ENCODE measurements at places on chromosomes 2 and 18.

DNA sequence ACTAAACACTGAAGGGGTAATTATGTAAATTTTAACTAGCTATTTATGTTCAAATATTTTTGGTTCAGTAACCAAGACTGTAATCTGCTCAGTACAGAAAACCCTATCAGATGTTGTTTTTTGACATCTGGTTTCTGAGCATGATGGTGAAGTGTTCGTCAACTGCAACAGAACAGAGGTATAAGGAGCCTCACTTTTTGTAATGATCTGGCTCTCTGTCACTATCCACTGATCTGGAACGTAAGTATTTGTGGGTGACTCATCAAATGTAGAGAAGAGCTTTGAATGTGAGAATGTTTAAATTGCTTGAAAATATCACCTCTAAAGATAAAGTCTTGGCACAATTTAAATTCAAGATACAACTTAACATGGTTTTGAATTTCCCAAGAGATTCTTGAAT lies 213.6 kb upstream of the FAM98A start:
- DNase-seq, result no peak

DNA sequence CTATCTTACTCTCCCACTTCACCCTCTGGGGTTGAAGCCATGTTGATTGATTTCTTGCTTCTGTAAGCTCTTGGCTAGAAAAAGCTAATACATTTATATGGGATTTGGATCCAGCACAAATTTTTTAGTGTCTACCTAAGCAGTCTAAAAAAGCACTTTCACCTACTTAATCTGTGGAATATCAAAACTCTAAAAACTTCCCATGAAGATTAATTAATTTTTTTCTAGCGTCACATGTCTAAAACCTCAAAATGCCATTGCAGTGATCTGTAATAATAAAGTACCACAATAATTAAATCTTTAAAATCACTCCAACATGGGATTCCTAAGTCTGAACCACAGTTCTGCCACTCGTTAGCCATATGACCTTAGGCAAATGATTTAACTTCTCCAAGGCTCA lies 180.1 kb downstream of the EN1 start:
- DNase-seq, result no peak

- no peak for DNase-seq
These were observed 54.8 kb upstream of the HDAC4 start for GRCh38 chr2:239455436-239456203.

DNA sequence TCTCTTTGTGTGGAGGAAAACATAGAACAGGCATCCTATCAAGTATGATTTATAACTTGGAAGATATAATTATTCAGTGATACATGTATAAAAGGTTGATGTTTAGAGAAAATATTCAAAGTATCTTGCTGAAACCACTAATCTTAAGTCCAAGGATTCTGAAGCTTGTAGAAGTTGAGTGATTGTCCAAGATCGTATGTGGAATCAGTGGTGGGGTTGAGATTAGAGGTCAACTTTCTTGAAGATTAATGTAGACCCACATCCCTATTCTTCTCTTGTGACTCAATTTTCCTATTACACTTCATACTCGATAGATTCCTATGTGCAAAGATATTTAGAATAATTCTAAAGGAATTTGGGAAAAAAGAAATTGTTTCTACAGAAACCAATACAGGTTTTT lies 1565.9 kb upstream of the ACVR2A start:
- DNase-seq, result no peak

DNA sequence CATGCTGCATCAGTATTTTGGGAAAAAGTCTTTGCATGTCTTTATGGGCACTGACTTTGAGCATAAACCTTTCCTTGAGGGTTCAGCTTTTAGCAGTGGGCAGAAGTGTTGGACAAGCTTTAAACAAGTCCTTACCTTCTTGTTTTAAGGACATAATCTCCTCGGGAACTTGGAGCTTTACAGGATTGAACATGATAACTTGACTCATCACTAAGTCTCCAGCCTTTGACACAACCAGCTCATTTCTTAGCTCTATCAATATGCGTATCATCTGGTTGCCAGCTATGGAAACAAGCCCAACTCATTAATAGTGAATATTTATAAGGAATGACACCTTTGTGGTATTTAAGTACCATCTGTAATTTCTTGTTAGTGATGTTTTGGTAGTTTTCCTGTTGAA lies 21.0 kb upstream of the RAB27B start:
- DNase-seq, result no peak

DNA sequence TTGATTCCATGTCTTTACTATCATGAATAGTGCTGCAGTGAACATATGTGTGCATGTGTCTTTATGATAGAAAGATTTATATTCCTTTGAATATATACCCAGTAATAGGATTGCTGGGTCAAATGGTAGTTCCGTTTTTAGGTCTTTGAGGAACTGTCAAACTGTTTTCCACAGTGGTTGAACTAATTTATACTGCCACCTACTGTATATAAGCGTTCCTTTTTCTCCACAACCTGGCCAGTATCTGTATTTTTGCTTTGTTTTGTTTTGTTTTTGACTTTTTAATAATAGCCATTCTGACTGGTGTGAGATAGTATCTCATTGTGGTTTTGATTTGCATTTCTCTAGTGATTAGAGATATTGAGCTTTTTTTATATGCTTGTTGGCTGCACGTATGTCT lies 641.6 kb downstream of the SUCLG1 start:
- no peak for DNase-seq

DNA sequence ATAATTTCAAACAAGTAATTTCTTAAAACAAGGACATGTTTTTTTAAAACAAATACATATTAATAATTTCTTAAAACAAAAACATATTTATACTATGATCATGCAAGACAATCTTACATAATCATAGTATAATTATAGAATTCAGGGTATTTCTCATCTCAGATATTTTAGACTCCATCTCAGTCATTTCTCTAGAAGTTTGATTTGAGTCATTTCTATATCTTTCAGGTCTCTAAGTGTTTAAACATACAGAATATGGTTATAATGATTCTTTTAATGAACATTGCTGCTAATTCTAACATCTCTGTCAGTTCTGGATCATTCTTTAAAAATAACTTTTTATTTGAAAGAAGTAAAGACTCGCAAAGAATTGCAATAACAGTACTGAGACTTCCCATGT lies 154.2 kb upstream of the KYNU start:
- DNase-seq, result no peak

DNA sequence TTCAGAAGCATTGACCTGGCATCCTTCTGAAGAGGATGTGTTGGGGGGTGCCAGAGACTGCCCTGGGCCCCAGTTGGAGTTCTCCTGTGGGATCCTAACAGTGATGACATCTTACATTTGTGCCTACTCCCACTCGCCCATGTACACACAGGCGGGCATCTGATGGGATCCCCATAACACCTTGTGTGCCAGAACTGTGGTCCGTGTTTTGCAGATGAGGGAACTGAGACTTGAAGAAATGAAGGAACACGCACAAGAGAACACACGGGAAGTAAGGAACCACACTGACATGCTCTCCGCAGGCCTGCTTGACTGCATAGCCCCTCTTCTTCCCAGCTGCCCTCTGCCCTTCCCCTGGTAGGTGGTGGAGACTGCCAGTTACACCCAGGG lies 255.3 kb downstream of the MYCN start:
- DNase-seq, result no peak

DNA sequence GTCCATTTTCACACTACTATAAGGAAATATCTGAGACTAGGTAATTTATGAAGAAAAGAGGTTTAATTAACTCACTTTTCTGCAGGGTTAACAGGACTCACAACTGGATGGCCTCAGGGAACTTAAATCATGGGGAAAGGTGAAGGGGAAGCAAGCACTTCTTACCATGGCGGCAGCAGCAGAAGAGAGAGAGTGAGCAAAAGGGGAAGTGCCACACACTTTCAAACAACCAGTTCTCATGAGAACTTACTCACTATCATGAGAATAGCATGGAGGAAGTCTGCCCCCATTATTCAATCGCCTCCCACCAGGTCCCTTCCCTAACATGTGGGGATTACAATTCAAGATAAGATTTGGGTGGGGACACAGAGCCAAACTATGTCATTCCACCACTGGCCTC lies 55.1 kb upstream of the NETO1 start:
- DNase-seq, result no peak

DNA sequence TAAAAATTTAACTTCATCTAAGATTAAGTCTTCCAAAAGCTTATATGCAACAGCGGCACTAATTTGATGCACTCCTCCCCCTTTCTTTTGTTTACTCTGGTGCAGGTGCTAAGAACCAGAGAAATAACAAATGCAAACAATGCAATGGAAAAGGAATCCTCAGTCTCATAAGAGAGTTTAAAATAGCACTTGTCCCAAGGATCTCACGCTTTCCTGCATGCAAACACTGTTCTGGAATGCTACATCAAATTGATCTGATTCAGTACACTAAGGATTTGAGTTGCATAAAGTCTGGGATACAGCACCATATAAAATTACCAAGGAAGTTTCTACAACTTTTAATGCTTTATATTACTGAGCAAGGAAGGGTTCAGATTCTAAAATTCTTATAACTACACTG lies 50.5 kb downstream of the SEPTIN10 start:
- no peak for DNase-seq

GRCh38 chr2:43085929-43086328 lies 140.5 kb downstream of the ZFP36L2 start:
- no peak for DNase-seq

GRCh38 chr2:238139196-238140039 lies 950 bp downstream of the KLHL30 start:
- no peak for DNase-seq

- peak; percentile 98 for DNase-seq
These were observed 114.4 kb upstream of the NOL4 start for GRCh38 chr18:34339155-34339554.

DNA sequence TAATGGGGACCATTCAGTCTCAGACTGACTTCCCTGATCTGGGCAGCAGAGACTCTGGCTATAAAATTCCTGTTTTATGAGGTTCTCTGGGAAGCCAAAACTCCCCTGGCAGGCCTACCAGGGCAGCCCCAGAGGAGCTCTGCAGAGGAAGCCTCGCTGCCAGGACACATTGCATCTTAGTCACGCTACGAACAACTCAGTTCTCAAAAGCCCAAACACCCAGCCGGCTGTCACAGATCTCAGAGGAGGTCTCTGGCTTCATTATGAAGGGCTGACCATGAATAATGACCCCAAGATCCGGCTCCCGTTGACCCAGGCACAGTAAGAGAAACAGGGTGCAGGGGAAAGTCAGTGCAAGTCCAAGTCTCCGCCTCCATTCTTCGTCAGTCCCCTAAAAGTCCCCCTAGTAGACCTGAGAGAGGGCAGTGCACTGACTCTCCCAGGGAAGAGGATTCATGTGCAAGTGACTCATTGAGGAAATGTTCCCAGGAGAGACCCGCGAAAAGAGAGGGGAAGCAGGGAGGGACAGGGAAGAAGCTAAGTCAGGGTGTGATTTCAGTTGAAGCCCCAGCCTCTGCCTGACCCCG lies 212.3 kb downstream of the CYP26B1 start:
- no peak for DNase-seq

DNA sequence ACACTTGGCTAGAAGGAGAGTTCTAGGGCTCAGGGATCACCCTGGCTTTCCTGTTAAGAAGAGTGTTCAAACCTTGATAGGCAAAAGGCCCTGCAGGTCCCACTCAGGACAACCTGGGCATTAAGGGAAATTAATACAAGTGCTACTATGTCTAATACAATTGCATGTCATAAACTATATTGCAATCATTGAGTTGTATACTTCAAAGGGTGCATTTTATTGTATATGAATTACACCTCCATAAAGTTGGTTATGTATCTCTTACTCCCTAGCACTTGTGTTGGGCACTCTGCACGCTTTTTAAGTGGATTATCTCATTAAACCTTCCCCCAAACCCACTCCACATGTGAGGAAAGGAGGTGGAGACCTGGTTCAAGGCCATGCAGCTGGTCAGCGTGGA lies 172.1 kb upstream of the GLI2 start:
- no peak for DNase-seq

DNA sequence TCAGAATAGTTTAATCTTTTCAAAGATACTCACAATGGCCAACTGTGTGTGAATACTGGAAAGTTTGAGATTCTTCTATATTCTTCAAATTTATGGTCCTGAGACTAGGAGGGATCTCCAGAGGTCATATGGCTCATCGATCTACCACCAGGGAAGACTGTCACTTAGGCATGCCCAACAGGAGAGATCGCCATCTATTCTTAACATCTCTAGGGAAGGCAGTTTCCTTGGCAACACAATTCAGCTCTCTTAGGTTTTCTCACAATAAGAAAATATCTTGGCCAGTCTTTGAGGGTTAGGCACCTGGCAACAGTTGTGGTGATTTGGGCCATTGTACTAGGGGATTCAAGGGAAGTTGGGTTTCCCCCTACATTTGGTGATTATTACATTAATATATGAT lies 107.2 kb downstream of the GALNT3 start:
- DNase-seq, result no peak

DNA sequence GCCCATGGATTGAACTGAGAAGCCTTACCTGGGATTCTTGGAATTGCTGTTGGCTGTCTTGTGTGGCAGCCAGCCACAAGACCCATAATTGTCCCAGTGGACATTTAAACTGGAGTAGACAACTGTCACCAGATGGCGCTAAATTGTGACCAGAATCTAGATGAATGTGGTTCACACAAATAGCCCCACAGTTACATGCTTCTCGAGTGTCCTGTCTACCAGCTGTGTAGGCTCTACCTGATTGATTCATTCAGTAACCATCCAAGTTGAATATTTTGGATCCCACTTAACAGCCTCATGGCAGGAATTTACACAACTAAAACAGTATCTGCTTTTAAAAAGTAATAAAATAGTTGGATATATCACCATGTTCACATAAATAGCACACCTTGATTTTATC lies 73.2 kb downstream of the MAP4K4 start:
- no peak for DNase-seq

DNA sequence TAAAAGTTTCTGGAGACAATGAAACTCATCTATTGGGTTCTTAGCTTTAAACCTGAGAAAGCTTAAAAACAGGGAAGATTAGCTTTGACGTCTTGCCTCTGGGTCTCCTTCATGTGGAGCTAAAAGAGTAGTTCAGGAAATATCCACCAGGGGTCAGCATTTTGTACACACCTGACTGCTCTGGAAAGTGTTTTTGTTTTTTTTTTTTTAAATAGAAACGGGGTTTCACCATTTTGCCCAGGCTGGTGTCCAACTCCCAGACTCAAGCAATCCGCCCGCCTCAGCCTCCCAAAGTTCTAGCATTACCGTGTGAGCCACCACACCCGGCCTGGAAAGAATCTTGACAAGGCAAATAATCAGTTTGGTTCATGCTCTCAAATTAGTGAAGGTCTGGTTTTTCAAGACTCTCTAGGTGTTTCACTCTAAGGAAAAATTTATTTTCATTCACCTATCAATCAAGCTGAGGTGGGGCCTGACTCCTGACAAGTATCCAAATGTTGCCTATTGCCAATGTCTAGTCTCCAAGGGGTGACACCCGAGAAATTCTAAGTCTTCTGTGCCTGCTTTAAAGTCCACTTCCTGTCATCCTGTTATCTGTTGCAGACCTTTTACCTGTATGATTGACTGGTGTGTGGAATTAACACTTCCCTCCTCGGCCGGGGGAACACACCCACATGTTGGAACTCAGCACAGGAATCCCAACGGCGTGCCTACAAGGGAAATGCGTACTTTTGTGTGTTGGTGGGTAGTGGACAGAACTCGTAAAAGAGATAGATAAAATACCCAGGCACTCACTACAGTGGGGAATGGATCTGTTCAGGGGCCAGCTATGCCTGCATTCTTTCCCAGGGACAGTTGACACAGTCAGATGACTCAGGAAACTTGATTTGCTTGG lies 11.3 kb downstream of the IL1RN start:
- DNase-seq, result no peak
